ENCODE measurements at places on chromosomes 1 and 21. TPM values are rescaled to one million over a fixed set of nuclear protein-coding genes. Genes with fewer than 3 reads are reported as not detected.

The ZNF695 gene
- total RNA-seq: 7.3 TPM

DNA sequence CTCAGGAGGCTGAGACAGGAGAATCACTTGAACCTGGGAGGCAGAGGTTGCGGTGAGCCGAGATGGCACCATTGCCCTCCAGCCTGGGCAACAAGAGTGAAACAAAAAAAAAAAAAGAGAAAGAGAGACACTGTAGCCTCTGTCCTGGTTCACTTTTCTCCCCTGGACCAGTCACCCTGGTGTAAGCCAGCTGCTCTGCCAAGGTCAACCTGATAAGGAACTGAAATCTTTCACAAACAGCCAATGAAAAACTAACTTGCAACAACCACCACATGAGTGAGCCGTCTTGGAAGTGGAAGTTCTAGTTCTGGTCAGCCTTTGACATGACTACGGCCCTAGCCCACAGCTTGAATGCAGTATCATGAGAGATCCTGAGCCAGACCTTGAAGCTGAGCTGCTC, 36.8 kb upstream of the CXADR start:
- DNase-seq: no peak

The CCT3 gene
- 676 TPM for total RNA-seq

The PADI2 gene
- total RNA-seq: 0.89 TPM

The SAMSN1 gene
- total RNA-seq: 0.63 TPM

DNA sequence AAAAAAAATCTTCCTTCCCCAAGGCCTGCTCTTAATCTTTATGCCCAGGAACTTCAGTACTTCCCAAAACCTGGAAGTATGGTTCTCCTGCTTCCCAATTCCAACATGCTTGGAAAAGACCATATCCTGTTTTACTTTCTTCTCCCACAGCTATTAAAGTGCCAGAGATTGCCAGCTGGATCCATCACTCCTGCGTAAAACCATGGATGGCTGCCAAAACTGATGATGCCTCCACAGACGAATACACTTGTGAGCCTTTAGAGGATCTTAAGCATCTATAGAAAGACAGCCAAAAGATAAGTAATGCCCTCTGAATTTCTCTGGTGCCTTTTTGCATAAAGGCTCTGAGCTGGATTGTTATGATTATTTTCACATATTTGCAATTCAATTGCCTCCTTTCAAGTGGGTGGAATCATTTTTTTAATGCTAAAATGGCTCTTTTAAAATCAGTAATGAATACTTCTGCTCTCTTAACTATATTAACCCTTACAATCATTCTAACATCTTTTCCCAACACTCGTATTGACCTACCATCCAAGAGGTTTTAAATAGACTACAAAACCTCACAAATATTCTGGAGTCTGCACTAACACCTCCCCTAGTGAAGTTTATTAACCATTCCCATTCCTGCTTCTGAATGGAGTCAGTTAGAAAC, 1807.8 kb downstream of the BRINP3 start:
- peak; percentile 34 for DNase-seq

GRCh38 chr21:31872452-31873274, at the start of gene HUNK:
Gene HUNK (plus strand): TSS chr21:31873020. CDS start chr21:31873675, 655 bp downstream.
- peak; percentile 66 for DNase-seq

The GBP3 gene
- 65.3 TPM for total RNA-seq

DNA sequence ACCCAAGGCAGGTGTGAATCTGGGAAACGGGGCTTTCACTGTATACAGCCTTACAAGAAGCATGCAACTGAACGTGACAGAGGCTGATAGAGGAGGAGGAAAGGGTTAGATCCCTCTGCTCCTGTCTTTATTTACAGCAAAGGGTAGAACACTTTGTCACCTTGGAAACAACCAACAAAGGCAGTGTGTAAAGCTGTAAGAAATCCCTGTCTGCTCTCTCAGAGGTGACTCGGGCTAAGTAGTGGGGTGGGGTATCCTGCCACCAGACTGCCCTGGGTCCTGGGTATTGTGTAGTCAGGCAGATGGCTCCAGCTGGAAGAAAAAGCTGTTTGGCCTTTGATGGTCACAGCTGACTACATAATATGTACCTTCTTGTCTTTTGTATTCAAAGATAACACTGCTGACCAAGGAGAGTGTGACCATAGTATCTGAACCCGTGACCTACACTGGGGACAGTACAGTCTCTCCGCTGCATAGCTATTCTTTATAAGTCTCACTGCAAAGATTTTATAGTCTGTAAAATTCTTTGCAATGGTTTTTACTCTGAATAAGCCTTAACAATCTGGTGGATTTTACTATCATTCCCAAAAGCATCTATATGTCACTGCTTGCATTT, 22.1 kb upstream of the POU2F1 start:
- no peak for DNase-seq

The PADI3 gene
- total RNA-seq: 0.09 TPM

- DNase-seq: no peak
Observed at GRCh38 chr1:55210990-55211801, 4.0 kb downstream of the USP24 start.

DNA sequence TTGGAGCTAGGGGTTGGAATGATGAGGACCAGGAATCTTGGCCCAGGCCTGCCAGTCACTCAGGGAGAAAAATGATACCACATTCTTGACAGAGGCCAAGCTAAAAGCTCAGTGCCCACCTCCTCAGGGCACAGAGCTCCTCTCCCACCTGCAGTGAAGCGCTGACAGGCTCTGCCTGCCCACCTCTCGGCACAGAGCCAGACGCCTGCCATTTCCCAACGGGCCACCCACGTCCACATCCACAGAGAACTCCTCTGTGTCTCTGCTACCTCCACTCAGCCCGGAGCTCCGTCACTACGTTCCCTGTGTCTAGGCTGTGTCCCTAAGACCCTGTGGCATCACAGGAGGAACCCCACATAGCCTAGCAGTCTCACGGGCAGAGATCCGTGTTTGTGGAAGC, 60.8 kb downstream of the MRPL37 start:
- DNase-seq: no peak

DNA sequence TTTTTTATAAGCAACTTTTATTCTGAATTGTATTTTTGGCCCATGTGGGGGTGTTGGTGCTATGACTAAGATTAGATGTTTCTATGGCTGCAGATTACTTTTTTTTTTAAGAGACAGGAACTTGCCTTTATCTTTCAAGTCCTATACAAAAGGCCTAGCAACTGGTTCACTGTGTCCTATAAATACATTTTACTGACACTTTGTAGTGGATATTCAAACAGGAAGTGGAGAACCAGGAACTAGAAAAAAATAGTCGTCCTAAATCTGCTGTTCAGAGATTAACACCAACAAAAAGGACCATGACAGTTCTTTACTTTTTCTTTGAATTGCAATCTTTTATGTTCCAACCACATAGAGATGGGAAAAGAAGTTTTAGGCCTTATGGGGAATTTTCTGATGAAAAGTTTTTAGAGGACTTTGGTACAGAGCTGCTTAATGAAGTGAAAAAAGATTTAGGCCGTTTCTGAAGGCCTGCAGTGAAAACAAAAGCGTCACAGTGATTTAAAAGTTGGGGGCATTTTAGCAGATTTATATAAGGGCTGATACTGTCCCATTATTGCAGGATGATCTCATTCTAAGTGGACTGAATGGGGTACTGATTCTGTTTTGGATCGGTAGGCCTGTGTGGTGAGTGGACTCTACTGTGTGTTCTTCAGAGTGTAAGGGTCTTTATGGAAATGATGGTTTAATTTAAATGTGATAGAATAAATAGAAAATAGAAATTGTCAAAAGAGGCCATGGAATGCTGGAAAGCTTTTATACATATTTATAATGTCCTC, 136.4 kb upstream of the DEPDC1 start:
- no peak for DNase-seq

The NUF2 gene
- 92.9 TPM for total RNA-seq

The TCHH gene
- total RNA-seq: not detected

The SPATA21 gene
- not detected for total RNA-seq

The HES4 gene
- 30.1 TPM for total RNA-seq

DNA sequence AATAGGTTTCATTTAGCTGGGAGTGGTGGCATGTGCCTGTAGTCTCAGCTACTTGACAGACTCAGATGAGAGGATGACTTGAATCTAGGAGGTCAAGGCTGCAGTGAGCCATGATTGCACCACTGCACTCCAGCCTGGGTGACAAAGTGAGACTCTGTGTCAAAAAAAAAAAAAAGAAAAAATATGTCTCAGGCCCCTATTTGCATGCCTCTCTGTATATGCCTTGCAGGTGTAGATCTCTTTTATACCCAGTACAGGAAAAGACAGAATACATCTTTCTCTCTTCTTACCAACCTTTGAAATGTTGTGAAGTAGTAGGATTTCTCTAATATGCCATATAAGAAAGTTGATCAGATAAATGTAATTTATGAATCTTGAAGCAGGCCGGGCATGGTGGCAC, 6.4 kb downstream of the CNR2 start:
- no peak for DNase-seq

DNA sequence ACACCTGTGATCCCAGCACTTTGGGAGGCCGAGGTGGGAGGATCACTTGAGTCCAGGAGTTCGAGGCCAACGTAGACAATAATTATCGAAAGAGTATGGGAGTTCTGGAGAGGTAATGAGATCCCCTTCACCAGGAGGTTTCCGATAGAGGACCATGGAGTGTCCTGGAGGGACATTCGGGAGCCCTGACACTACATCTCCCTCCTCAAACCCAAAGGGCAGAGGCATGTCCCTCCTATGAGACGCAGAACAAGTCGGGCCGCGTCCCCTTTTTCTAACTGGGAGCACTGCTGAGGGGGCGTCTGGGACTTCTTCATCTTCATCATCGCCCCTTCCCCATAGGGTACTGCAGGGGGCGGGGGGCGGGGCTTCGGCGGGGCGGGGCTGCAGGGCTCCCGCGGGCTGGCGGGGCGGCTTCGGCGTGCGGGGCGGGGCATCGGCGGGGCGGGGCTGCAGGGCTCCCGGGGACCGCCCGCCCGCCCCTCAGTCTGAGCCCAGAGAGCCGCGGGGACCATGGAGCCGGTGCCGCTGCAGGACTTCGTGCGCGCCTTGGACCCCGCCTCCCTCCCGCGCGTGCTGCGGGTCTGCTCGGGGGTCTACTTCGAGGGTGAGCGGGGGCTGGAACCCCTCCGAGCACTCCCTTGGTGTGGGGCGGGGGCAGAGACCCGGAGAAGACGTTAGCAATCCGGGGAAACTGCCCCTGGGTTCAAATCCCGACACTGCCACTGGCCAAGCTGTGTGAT, at the start of gene THEMIS2:
Gene THEMIS2, plus strand, starts transcription at position 486 of the 743 bp plus-strand sequence. Its CDS starts 28 bp downstream, at position 514.
- DNase-seq: peak; percentile 78

DNA sequence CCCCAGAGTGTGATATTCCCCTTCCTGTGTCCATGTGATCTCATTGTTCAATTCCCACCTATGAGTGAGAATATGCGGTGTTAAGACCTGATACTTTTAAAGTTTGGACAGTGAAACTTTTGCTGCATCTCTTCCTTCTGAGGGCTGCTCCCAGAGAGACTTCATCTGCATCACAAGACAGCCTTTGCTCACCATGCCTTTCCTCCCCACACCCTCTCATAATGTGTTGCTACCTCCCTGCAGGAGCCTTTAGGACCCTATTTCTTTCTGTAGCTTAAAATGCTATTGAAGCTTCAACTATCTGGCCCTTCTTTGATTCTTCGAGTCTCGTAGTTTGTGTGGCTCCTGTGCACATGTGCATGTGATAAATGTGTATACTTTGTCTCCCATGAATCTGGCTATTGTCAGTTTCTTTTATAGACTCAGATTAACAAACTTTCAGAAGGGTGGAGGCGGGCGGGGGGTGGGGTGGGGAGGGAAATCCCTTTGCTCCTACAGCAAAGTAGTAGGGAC, 23.7 kb downstream of the LEPR start:
- DNase-seq: no peak

DNA sequence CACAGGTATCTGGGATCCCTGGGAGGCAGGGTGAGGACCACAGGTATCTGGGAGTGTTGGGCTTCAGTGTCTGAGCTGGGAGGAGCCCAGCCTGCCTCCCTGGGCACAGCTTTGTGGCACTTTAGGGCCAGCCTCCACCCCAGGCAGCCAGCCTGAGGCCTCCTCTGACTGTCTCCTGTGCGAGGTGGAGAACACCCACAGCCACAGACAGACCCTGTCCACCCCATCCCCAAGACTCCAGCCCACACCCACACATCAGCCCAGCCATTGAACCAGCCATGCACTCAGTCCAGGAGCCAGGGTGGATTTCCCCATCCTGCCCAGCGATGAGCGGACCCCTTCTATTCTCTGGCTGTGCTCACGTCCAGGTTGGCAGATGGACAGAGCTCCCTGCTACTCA, 21.8 kb upstream of the TNFRSF1B start:
- no peak for DNase-seq

The KCNH1 gene
- total RNA-seq: 3.0 TPM

The LCE3E gene
- not detected for total RNA-seq

The DHDDS gene
- total RNA-seq: 55.4 TPM

DNA sequence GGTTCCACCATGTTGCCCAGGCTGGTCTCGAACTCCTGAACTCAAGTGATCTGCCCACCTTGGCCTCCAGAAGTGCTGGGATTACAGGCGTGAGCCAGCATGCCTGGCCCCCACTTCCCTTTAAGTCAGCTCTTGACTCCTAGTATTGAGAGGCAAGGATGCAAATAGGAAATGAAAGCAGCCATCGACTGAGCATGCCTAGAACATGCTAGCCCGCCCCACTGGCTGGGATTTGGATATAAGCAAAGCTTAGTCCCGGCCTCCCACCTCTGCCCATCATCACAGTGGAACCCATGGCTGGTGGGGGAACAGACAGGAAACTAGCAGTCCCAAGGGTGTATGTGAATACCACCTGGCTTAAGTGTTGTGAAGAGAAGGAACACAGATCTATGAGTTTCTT, 10.5 kb downstream of the C1orf167 start:
- no peak for DNase-seq

The CDK18 gene
- total RNA-seq: 0.80 TPM

All from Daoy (cell line).